ENCODE measurements at places on chromosomes 3 and 15.

GRCh38 chr3:16249336-16249735, 15.4 kb downstream of the DPH3 start:
- no peak for DNase-seq

DNA sequence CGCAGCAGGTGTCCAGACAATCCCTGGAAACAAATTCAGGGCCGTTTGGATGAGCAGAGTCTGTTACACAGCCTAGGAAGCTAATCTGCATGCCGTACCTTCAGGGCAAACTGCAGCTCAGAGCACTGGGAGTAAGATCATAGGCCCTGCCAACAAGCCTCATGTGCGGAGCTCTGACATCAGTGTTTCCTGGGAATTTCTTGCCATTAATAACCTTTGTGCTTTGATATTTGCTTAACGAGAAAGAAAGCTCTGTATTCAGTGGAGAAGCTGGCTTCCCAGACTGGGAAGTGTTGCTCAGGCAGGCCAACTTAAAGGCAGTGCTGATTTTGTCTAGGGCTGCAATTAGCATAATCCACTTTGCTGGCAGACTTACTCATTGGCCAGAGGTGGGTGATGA, 116.1 kb upstream of the KLHL25 start:
- no peak for DNase-seq

DNA sequence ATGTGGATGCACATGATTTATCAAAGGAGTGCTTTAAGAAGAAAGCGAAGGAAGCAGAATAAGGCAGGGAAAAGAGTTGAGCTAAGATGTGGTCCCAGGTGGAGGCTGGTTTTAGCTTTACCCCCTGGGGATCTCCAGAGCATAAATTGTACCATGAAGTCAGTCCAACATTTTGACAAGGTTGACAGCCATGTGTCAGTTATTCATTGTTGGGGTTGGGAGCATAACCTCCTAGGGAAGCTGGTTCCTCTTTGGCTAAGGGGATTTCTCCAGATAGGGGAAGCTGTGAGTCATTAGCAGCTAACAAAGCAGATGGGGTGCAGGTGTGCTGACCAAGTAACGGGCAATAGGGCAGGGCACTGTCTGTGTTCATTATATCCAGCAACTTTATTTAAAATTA, 123.7 kb upstream of the IGSF10 start:
- no peak for DNase-seq

GRCh38 chr3:13509059-13509815, 29.1 kb downstream of the HDAC11 start:
- no peak for DNase-seq

DNA sequence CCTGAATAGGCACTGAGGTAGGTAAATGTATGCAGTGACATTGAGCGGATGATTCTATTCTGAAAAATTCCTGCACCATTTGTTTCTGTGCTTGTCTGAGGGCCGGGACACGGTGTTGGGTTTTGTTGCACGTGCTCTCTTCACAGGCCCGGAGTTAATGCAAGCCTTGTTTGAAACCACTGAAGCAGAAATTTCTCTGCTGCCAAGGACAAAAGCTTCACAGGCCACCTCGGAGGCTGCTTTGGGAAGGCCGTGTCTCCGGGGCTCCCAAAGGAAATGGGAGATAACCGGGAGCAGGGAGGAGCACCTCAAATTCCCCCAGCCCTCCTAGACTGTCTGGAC, 179.4 kb downstream of the OPA1 start:
- DNase-seq: no peak

DNA sequence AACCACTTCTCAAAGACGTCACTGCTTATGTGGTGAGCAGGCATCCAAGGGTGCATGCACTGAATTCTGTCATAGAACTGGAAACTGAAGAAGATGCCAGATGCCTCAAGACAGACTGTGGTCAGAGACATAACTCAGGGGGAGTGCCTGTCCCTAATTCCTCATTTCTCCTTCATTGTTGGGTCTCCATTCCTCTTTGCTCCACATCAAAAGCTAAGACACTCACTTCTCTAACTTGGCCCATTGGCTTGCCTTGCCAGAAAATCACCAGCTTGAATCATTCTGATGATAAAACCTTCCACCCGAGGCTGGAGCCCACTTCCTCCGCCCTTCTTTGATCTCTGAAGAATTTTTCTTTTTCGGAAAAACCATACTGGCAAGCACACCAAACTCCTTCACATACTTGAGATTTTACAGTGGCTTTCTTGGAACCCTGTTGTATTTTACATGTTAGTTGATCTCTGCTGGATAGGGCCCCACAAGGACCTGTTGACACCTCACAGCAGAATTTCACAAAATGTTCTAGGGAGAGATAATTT, 69.9 kb downstream of the COL8A1 start:
- no peak for DNase-seq

- no peak for DNase-seq
Measured at GRCh38 chr3:114496874-114497273, 203.0 kb downstream of the TIGIT start.

- no peak for DNase-seq
Measured at GRCh38 chr15:35115155-35115725, 30.1 kb upstream of the NANOGP8 start.

GRCh38 chr3:149989307-149989706, 18.6 kb upstream of the PFN2 start:
- no peak for DNase-seq

- DNase-seq: no peak
Measured at GRCh38 chr3:64152086-64152485, 73.2 kb downstream of the PRICKLE2 start.

DNA sequence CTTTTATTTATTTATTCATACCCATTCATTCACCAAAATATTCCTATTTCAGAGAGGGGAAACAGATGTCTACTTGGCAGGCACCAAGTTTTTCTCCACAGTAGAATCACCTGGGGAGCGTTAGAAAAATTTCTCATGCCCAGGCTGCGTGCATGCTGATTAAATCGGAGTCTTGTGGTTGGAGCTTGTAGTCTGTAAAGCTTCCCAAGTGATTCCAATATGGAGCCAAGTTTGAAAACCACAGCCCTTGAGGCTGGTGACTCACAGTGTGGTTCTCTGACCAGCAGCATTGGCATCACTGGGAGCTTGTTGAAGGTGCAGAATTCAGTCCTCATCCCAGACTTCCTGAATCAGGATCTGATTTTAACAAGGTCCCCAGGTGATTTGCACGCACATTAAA, 49.7 kb downstream of the PDHB start:
- DNase-seq: no peak

GRCh38 chr15:40899536-40900207, 5.4 kb downstream of the VPS18 start:
- DNase-seq: no peak

DNA sequence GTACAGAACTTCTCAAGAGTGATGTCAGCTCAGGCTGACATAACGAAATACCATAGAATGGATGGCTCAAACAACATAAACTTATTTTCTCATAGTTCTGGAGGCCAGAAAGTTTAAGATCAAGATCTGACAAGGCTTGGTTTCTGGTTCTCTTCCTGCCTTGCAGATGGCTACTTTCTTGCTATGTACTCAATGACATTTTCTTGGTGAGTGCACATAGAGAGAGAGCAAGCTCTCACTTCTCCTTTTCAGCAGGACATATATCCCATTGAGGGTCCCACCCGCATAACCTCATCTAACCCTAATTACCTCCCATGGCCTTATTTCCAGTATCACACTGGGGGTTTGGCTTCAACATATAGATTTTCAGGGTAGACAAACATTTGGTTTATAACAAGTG, 1072.1 kb downstream of the PLOD2 start:
- no peak for DNase-seq

DNA sequence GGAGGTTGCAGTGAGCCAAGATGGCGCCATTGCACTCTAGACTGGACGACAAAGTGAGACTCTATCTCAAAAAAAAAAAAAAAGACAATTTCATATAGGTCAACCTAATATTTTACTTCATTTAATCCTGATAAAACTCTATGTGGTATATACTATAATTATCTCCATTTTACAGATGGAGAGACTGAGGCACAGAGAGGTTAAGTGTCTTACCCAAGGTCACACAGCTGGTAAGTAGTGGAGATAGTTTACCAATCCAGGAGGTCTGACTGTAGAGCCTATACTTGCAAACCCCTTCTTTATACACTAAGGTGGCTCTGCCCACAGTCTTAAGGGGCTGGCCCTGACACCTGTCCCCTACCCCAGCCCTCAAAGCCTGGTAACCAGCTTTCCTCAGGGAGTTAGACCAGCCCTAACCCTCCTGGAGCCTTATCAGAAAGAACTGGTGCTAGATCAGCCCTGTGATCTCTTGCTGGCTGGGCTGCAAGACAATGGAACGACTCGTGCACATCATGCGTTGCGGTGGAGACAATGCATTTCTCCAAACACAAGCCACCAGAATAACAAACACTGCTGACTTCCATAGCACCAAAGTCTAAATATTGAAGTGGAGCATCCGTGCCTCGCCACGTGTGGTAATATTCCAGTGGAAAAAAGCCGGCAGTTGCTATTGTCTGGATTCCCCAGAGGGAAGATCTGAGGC, 60.0 kb upstream of the SMAD3 start:
- no peak for DNase-seq

DNA sequence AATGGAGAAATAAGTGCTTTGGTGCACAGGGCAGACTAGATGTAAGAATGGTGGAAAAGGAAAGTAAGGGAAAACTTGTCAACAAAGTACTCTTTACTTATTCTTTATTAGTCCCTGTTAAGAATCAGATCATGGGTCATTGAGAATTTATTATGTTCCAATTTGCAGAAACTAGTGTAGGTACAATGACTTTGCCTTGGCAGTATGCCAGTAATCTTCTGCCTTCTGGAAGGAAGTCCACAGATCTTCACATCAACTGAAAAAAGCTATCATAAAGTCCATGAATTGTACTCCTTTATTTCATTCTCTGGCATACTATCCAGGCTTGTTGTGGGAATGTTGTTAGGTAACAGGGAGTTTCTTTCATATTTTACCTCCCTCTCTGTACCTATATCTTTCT, 88.2 kb upstream of the FLNB start:
- no peak for DNase-seq

GRCh38 chr3:109411547-109411946, 74.2 kb upstream of the DPPA4 start:
- no peak for DNase-seq

DNA sequence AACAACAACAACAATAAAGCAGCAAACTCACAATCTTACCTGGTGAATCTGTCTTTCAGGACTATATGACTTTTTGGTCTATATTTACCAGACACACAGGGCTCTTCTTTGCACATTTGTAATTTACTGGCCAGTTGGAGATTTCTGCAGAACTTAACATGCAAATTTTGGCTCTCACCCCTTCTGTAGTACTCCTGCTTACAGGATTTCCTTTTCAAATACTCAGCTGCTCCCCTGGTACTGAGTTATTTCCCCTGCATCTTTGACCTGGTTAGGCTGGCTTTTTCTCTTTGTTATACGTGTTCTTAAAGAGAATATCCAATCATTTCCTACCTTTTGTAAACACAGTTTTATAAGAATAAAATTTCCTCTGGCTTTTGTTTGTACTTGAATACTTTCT, 228.0 kb downstream of the MBNL1 start:
- no peak for DNase-seq

DNA sequence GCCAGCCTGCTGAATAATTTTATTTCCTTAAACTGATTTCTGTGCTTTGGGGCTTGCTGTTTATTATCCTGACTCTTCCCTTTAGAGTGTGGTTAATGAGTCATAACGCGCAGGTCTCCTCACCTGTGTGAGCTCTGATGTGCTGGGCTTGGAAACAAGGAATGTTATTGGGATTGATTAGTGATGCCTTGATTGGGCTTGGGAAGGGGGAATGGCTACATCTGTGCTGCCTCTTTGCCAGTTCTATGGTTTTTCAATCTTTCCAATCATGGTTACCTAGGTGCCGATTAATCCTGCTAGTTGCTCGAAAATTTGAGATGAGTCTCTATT, 161.0 kb downstream of the THSD4 start:
- no peak for DNase-seq

- DNase-seq: no peak
Measured at GRCh38 chr3:133489466-133490085, 83.9 kb upstream of the CDV3 start.

- no peak for DNase-seq
Measured at GRCh38 chr3:99012051-99012450, 110.6 kb upstream of the DCBLD2 start.

DNA sequence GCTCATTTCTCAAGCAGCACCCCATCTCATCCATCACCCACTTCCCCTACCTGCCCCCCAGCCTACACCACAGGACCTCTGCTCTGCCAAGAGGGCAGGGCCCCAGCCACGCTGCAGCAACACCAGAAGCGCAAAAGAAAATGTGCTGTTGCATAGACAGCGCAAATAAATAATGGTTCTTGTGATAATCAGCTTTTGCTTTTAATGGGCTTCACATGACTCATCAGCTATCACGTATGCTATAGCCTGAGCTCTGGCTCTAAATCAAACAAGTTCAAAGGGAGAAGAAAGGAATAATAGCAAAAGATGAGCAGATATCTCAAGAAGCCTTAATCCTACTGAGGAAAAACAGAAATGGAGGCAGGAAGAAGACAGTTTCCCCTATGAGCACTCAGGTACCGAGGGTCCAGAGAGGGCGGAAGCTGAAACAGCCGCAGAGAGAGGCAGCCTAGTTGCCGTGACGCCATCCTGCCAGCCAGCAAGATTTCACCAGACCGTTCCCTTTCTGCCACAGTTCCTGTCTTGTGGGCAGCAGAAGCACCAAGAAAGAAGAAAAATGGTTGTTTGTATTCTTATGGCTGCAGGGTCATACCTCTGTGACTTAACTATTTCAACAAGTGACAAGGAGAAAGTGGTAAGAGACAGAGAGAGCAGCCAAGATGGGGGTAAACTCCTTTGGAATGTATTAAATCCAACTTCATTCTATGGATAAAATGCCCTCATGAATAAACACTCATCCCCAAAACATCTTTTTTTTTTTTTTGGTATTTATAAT, 22.0 kb downstream of the RAB27A start:
- peak; percentile 83 for DNase-seq

DNA sequence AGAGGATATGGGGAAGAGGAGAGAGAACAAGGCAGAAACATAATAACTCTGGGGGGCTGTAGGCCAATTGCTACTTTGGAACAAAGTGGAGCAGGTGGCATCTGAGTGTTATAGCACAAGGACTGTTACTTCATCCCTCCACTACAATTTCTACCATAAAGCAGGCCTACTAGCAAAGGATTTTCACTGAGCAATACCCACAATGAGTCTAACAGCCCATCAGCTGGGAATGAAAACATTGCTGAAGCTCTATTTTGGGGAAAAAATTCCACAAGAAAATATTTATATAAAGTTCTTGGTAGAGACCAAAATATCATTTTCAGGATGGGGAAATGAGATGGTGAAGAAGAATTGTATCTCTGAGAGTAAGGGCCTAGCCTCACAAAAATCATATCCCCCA, 3.6 kb upstream of the SHC4 start:
- DNase-seq: no peak

- no peak for DNase-seq
Measured at GRCh38 chr3:183619624-183620251, 15.7 kb upstream of the KLHL24 start.

- DNase-seq: no peak
Measured at GRCh38 chr15:90177012-90177411, 24.1 kb upstream of the SEMA4B start.

- DNase-seq: no peak
Measured at GRCh38 chr15:56765251-56765650, 31.9 kb upstream of the ZNF280D start.
